Activated CD4-positive, alpha-beta T cell treated with anti-CD3 and anti-CD28 coated beads, Interleukin-2, amount 10 ng/mL, durations not matched to agents 7 days and 5 days (primary cell): ENCODE measurements at places on chromosomes 7 and 10. TPM values are rescaled to one million over a fixed set of nuclear protein-coding genes. Genes with fewer than 3 reads are reported as not detected.
A peak's percentile ranks its signal among the peaks of the same experiment; 100 is the strongest.

- DNase-seq, result no peak
These were observed 666.4 kb upstream of the MKI67 start for GRCh38 chr10:128792426-128793140.

- DNase-seq, result no peak
These were observed 34.0 kb downstream of the GPRIN2 start for GRCh38 chr10:46522295-46523118.

DNA sequence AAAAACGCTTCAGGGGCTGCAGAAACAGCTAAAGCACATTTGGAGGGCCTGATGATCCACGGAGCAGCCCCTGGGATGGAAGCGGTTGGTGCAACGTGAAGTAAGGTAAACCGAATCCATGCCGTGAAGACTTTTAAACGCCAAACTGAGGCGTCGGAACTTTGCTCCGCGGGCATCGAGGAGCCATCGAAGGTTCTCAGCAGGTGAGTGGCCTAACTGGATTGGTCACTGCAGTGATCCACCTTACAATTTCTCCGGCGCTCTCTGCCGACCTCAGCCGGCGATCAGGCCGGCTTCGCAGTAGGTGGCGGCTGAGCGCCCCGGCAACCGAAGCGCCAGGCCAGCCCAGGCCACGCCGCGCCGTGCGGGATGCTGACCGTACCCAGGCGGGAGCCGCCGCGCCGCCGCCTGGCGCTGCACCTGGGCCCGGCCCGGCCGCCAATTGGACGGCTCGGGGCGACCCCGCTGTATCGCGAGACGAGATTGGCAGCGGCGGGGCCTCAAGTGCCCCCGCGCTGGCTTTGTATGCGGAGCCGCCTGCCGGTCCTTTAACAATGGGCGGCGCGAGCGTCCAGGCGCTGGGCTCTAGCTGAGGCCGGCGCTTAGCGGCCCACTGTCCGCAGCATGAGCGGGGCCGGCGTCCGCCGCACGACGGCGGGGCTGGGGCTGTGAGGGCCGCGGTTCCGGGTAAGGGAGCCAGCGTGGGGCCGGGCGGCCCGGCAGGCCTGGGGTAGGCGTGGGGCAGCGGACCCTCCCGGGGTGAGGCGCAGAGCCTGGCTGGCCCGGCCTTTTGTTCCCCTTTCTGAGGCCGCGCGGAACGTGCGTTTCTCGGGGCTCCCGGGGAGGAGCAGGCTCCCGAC lies at the start of gene CCNJ:
Gene CCNJ, plus strand, starts transcription at position 551 of the 860 bp plus-strand sequence. CDS start 811 bp downstream, outside the sequence.
- peak; percentile 82 for DNase-seq

DNA sequence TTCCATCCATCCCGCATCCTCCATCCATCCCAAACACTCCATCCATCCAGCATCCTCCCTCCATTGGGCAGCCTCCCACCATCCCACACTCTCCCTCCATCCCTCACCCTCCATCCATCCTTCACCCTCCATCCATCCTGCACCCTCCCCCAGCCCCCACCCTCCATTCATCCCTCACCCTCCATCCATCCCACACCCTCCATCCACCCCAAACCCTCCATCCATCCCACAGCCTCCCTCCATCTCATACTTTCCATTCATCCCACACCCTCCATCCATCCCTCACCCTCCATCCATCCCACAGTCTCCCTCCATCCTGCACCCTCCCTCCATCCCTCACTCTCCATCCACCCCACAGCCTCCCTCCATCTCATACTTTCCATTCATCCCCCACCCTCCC lies 60.4 kb downstream of the FOXI2 start:
- no peak for DNase-seq

DNA sequence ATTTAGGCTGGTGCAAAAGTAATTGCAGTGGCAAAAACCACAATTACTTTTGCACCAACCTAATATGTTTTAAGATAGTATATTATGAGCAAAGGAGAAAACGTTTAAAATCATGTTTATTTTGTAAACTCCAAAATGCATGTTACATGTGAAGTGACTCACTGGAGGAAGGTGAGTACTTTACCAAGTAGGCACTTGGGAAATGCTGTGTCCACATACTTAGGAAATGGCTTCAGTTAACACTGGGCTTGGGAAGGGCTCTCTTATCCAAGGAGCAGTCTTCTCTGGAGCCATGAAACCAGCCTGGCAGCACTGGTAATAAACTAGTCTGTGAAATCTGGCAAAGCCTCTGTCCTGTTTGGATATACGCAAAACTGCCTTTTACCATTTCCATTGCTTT lies 4.4 kb downstream of the RPS24 start:
- no peak for DNase-seq

FAM25C gene
- total RNA-seq, result not detected
